ENCODE measurements at places on chromosomes 12 and 14.

DNA sequence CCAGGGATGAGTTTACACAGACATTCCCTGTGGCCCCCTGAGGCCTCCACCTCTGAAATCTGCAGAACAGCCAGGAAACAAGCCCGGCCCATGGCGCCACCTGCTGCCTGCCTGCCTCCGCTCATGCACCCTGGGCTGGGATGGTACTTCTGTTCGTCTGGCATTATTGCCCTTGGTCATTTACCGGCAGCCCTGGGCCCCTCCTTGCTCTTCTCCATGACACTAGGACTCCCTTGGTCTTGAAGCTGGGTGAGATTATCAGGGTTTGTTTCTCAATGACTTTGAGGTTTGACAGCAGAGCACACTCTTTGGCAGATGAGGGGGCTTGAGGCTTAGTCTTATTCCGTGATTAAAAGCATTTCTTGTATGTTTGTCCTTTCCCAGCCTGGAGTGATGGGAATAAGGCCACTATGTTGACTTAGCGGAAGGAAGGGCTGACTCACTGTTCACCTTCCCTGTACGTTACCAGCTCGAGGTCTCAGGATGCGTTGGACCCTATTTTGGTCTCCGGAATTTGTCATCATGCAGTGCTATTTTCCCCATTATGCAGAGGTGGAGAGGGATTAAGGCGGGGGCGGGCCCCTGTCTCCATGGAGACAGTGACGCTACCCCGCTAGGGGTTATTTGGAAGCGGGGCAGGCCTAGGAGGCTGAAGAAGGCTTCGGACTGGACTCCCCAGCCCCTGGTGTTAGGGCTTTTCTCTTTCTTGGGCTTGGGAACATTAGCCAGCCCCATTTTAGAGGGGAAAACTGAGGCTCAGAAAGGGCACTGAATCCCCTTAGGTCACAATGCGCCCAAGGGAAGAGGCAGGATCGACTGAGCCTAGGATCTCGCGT, 706 bp upstream of the PEX5 start:
- DNase-seq = peak; percentile 91

- peak; percentile 59 for DNase-seq
Observed at GRCh38 chr12:75480469-75480949, at the start of gene GLIPR1. GLIPR1 (plus strand) TSS chr12:75480755; CDS start chr12:75480881, 126 bp downstream.

DNA sequence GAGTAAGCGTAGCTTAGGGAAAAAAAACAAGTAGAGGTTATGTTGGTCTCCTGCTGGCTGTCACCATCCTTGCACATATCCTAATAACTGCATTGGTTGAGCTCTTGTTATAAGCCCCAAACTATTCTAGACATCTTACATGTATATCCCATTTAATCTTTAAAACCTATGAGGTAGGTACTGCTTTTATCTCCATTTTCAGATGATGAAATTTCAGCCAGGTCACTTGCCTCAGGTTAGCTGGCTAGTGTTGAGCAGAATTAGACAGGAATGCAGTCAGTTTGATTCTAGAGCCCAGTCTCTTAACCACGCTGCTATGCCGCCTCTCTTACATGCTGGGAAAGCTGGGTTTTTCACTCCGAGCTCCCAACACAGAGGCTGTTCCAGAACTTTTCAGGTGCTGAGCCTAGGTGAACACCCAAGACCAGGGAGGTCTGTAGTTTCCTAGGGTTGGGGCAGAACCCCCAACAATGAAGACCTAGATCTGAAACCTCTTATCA, 269.9 kb upstream of the RGS6 start:
- no peak for DNase-seq

- no peak for DNase-seq
Observed at GRCh38 chr14:89427426-89428172, 10.6 kb upstream of the FOXN3 start.

DNA sequence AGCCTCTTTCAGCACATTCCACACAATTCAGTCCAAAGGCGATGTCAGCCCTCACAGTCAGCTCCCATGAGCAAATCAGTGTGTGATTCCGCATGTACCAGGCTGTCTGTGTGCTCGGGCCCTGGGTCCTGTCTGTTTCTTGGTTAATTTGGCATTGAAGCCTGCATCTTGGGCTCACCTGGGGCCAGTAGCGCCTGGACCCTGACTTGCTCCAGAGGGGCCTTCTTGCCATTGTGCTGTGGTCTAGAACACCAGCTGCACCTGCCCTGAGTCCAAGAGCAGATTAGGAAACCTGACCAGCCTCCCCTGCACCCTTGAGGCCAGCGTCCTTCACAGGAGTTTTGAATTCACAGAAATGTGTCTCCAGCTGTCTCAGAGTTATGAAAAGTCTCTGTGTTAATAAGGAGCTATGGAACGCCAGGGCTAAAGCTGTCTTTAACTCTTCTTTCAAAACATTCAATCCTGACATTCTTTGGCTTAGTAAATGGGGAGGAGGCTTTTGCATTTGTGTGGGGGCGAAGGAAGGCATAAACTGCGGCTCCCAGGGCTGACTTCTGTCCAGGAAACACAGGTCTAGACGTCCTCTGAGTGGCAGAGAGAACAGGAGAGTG, 102.2 kb downstream of the ARF6 start:
- DNase-seq = no peak

DNA sequence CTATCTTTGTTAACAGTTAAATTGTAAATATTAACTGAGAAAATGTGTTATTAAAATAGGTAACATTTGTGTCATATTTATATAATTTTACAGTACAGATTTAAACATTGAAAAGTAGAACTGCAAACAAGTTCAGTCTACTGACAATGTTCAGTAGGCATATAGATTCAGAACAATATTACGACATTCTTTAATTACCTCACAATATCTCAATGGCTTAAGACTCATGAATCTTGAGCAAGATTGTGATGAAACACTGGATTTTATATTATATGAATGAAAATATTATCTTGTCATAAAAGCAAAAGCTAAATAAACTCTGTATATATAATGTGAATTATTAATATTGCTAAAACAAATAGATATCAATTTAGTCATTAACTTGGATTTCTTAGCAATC, 194.9 kb downstream of the ADAMTS20 start:
- DNase-seq = no peak

DNA sequence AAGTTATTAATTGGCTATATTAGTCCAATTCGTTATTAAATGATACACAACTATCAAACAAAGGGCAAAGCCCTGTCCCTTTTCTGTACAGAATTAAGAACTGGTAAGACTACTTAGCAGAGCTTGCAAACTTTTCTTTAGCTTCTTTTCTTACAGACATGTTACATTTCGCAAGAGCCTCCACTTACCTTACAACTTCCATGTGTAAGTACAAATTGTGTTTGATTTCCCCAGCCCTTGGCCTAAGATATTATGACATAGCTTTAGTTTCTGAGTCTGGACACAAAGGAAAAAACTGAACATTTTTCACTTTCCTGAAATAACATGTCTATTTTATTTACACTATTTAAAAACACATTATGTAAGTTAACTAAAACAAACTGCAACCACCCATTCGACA, 1.7 kb downstream of the ATF7 start:
- DNase-seq = no peak

- DNase-seq = no peak
Observed at GRCh38 chr14:66247662-66248193, 238.4 kb upstream of the CCDC196 start.

- DNase-seq = no peak
Observed at GRCh38 chr14:100788517-100788916, 37.4 kb upstream of the MEG3 start.

GRCh38 chr12:7354529-7354928, 50.7 kb downstream of the ACSM4 start:
- DNase-seq = no peak

DNA sequence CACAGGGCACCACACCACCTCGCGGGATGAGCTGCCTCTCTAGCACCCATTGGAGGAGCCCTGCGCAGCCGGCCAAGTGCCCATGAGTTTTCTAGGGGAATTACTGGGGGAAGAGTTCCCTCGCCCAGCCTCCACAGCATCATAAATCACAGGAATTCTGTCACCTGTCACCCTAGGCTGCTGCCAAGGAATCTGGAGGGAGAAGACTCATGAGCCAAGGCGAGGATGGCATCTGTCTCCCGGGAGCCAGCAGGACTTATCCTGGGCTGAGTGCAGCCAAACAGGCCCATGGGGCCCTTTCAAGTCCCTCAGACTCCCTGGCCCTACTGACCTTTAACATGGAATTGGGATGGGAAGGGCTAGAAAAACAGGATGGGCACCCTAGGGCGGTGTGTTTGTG, 7.8 kb upstream of the OTUB2 start:
- DNase-seq = no peak

GRCh38 chr14:77469539-77469938, 11.6 kb downstream of the AHSA1 start:
- DNase-seq = no peak

DNA sequence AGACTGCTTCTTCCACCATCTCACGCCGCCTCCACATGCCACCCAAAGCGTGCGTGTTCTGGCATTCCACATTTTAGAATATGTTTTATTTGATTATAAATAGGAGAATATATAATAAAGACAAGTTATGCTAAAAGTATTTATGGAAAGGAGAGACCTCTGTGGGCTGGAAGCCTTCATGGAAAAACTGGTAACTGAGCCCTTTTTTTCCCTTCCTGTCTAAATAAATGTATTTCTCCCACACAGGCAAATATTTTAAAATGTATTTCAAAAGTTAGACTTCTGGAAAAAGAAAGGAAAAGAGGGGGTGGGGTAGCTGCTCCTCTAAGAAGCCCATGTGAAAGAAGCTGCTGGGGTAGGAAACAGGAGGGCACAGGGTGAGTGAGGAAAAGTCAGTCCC, 16.1 kb upstream of the NR4A1 start:
- DNase-seq = no peak

GRCh38 chr12:52823761-52824450, 10.0 kb upstream of the KRT4 start:
- DNase-seq = no peak

DNA sequence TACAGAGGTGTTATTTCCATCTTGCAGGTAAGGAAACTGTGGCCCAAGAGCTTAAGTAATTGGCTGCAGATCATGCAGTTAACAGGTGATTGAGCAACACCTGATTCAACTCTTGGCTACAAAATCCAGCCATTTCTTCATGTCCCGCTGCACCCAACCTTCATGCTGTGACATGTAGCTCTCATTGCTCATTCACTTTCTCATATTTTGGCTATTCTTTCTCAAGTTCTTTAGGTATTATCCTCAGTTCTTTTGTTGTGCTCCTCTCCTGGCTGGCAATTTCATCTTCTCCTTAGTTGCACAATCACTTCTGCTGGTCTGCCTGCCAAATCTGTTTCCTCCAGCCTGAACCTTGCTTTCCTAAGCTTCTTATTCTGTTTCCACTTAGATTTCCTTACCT, 300.8 kb downstream of the SSPN start:
- no peak for DNase-seq

GRCh38 chr12:7712841-7713442, 1.7 kb downstream of the DPPA3 start:
- no peak for DNase-seq

DNA sequence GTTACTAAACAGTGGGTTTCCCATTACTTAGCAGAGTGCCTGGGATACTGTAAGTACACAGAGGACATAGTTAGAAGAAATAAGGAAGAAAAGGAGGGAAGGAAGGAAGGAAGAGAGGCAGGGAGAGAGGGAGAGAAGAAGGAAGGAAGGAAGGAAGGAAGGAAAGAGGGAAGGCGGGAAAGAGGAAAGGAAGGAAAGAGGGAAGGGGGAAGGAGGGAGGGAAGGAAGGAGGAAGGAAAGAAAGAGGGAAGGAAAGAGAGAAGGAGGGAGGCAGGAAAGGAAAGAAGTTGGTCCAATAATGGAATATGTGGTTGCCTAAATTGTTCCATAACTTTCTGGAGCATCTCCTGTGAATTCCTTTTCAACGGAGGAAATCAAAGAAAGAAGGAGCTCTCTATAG, 1230.4 kb downstream of the AACS start:
- no peak for DNase-seq

- no peak for DNase-seq
Observed at GRCh38 chr12:12673296-12673695, 22.7 kb downstream of the GPR19 start.

DNA sequence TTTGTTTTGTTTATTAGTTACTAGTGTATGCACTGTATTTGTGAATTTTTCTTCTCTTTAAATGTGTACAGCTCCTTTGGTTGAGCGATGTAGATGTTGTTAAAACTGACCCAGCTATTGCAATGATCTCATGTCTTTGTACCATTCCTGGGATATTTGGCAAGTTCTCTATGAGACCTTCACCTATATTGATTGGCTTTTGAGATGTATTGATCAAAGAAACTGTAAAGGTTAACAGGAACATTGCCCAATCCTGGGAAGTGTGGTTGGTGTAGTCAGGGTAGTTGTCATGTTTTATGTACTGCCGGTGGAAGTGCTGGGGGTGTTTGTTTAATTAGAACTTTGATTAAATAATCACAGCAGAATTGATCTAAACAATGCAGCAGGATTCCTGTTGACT, 43.1 kb downstream of the ACSS3 start:
- no peak for DNase-seq

DNA sequence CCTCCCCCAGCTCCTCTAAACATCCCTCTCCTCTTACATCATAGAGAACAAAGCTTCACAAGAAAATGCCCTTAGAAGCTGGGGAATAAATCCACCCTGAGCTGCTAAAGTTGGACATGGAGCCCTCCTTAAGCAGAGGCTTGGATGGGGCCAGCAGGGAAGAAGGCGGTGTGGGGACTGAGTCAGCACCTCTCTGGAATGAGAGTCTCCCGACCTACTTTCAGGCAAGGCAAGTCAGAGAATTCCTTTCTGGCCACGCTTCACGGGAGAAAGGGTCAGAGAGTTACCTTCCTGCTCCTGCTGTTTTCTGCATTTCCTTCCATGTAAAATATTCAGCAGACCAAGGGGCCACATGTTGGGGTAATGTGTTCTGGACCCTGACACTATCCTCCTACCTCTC, 113.3 kb upstream of the PRB2 start:
- DNase-seq = no peak

DNA sequence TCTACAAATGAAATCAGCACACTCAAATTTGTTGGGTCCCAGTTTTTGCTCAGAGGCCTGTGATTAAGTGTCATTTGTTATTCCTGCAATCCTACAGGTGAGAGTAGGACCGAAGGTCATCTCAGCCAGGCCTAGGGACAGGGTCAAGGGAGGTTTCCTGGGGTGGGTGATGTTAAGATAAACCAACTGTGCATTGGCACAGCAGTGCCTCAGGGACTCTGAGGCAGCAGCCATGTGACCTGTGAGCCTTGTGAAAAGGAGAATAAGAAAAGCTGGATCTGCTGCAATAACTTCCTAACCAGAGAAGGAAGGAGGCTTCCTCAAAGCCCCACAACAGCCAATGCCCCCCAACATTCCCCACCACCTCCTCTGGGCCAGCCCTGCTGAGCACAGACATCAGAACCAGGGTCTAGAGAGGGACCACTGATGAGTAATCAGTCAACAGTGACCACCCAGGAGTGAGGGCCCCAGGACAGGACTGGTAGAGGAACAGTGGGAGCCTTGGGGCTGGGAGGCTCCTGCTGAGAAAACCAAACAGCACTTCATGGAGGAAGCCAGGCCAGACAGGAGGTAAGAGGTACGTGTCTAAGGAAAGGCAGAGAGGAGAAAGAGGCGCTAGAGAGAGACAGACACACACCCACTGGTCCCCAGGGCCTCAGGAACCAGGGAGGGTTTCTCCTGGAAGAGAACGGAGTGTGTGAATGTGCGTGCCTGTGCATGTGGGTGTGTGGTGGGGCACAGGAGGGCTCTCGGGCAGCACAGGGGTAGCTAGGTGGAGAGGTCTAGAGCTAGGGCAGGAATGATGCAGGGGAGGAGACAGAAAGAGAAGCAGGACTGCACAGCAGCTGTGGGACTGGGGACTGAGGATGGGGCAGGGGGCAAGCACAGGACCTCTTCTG, 82.4 kb downstream of the ITPK1 start:
- DNase-seq = no peak
